ENCODE measurements at places on chromosomes 3 and 15.

GRCh38 chr3:59408047-59408624 is 358.3 kb upstream of the CFAP20DC start:
- DNase-seq = no peak

DNA sequence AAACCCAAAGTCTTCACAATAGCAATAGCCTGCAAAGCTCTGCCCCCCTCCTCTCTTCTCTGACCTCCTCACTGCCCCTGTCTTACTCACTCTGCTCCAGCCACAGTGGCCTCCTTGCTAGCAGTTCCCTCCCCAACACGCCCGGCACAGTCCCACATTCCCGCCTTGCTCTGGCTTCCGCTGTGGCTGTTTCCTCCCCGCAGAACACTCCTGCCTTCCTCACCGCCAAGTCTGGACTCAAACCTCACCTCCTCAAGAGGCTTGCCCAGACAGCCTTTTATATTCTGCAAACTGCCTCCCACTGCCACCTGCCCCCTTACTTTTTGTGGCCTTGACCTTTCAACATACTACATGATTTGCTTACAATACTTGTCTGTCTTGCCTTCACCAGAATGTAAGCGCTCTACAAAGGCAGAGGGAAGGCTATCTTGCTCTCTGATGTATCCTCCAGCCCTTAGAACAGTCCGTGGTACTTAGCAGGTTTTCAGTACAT is 406 bp upstream of the MPI start:
- DNase-seq = no peak

GRCh38 chr15:70830615-70831014 is 23.3 kb downstream of the LARP6 start:
- DNase-seq = no peak

- no peak for DNase-seq
Observed at GRCh38 chr3:78580681-78581080, 1187.1 kb downstream of the ROBO1 start.

DNA sequence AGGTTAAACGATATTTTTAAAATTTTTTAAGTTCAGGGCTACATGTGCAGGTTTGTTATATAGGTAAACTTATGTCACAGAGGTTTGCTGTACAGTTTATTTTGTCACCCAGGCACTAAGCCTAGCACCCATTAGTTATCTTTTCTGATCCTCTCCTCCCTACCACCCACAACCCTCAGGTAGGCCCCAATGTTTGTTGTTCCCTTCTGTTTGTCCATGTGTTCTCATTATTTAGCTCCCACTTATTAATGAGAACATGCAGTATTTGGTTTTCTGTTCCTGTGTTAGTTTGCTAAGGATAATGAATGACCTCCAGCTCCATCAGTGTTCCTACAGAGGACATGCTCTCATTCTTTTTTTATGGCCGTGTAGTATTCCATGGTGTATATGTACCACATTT is 14.9 kb downstream of the FAM162A start:
- no peak for DNase-seq

- no peak for DNase-seq
Observed at GRCh38 chr3:101279162-101279561, 41.2 kb downstream of the IMPG2 start.

DNA sequence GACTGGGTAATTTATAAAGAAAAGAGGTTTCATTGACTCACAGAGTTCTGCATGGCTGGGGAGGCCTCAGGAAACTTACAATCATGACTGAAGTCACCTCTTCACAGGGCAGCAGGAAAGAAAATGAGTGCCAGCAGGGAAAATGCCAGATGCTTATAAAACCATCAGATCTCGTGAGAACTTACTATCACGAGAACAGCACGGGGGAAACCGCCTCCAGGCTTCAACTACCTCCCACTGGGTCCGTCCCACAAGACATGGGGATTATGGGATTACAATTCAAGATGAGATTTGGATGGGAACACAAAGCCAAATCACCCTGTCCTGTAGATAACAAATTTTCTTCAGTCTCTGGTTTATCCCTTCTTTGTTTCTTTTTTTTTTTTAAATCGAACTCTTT is 31.0 kb upstream of the AVEN start:
- DNase-seq = no peak

DNA sequence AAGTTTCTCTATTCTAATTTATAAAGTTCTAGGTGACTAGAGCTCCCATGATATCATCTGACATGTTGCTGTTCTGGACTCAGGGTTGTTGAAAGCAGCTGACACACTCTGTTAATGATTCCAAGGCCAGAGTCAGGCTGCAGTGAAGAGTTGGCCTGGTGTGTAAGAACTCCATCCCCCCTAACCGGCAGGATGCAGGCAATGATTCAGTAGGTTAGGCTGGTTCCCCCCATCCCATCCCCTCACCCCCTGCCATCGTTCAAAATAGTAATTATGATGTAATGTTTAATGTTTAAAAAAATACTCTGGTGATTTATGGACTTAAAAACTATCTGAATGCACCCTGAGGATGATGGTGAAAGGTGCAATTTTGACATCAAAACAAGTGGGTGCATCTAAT is 4.6 kb upstream of the TRIM71 start:
- DNase-seq = no peak

DNA sequence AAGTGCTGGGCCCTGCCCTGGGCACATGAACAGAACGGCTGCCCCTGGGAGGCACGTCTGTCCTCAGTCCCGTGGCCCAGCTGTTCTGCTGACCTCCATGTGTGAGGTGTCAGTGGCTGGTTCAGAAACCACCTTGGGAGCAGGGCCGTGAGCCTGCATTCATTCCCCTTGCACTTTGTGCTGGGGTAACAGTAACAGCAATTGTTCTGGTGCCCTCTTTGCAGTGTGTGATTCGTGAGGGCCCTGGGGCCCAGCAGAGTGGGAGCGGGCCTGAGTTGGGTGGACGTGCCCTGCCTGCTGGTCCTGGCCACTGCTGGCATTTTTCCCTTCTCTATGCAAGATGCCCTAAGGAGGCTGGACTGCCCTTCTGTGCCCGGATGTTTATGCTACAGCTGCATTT is 50.4 kb upstream of the MYZAP start:
- DNase-seq = no peak

DNA sequence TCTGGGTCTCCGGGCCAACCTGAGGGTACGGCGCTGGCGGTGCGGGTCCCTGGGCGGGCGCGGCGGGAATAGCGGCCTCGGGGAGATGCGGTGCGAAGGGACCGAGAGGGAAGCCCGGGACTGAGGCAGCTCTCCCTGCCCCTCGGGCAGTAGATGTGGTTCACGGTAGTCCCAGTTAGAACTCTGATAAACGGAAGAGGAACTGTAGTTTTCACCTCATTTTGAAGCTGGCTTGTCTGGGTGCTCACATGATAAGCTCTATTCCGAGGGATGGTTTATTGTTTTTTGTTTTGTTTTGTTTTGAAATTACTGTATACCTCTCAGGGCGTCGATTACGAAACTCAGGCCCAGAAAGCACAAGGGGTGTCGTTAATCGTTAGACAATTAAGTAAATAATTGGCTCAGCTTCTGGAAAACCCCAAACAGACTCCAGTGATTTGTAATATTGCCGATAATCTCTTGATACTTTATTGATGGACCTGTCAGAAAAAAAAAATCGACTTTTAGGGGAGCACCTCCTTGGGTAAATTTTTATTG is 413 bp downstream of the NUSAP1 start:
- no peak for DNase-seq

- DNase-seq = no peak
Observed at GRCh38 chr3:126053513-126053912, 30.4 kb downstream of the SLC41A3 start.

- no peak for DNase-seq
Observed at GRCh38 chr15:101478701-101479341, 10.7 kb downstream of the PCSK6 start.

DNA sequence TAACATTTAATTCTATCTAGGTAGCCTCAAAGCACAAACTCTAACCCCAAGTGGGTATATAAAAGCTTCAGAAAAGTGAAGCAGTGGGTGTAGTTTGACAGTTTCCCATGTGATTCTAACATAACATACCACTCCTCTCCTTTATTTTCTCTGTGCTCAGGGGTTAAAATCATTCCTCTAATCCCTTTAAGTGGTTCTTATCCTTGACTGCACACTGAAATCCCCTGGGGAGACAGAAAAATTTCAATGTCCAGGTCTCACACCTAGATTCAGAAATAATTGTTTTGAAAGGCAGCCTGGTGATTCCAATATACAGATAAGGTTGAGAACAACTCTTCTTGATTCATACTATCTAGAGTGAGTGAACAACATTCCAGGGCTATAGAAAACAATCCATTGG is 986.4 kb downstream of the ROBO1 start:
- DNase-seq = no peak

GRCh38 chr3:14688525-14688924 is 13.6 kb downstream of the C3orf20 start:
- no peak for DNase-seq

Measured in breast epithelium (tissue), 4 donors.